ENCODE measurements at places on chromosomes 1 and 21.

DNA sequence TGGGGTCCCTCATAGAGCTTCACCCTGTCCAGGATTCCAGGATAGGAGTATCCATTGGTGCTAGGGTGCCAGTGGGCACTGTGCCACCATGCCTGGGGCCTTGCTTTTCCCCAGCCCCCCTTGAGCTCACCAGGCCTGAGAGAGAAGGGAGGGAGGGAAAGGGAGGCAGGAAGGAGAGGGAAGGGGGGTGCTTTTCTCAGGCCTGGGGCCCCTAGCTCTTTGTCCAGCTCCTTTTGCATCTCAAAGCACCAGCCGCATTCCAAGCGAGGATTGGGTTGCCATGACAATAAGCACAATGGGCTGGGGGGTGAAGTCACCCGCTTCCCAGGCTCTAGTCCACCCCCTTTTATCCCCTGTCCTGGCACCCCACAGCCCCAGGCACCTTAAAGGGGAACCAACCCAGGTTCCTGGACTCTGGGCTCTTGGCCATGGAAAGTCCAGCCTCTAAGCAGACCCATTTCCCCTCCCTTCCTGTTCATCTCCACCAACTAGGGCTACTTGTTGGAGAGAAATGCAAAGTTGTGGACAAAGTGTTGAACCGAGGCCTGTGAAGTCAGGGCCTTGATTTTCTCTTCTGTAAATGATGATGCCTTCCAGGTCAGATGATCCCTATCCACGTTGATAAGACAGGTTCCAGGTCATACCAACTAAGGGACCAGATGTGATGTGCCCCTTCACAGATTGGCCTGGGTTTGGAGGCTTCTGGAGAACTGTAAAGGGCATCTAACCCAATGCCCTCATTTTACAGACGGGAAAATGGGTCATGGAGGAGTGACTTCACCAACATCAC lies 11.4 kb downstream of the THBS3 start:
- no peak for DNase-seq

- no peak for DNase-seq
These were observed 72.2 kb downstream of the CACHD1 start for GRCh38 chr1:64542118-64542517.

DNA sequence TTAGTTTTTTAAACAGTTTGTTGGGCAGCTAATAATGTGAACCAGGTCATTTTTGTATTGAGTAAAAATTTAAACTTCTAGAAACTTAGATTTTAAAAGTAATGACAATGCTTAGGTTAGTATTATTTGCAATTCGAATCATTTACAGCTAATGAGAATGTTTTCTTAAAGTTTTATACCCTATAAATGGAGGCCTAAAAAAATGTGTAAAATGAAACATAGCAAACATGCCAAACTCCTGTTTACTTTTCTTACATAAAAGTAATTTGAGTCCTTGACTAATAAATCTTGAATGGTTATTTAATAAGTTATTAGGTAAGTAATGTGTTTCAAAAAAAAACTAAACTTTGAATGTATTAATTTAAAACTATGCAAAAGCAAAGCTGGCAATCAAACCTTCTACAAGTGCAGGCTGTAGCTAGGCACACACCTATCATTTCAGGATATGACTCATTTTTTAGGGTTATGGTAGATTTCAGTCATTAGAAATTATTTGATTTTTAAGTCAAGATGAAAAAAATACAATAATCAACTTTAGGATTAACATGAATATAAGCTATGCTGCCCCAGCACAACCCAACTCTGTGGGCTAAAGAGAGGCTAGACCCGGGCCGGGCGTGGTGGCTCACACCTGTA lies 41.5 kb downstream of the CLSTN1 start:
- DNase-seq, result no peak

DNA sequence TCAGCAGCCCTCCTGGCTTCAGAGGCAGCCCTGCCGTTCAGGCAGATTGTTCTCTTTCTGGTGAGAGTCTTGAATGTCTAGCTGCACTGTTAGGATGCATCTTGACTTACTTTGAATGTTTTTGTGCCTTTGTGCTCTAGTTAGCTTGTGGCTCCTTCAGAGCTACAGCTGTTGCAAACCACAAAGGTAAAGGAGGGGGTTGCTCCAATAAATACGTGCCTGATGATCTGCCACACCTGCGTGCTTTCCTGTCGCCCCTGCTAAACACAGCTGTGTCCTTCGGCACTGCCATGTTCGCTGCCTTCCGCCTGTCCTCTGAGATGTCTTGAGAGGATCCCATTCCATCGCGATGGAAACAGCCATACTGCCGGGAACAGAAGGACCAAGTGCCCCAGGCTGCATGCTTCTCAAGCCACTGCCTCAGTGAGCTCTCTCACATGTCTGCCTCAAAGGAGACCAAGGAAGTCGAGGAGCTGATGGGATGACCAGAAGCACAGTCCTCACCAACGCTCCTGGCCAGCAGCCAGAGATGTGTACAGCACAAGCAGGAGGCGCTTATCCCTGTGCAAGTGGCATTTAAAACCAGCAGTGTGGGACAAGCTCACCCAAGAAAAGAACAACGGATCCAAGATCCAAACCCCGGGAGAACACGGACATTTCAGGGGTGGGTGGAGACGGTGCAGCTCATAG lies 12.0 kb upstream of the SMIM12 start:
- DNase-seq, result no peak

DNA sequence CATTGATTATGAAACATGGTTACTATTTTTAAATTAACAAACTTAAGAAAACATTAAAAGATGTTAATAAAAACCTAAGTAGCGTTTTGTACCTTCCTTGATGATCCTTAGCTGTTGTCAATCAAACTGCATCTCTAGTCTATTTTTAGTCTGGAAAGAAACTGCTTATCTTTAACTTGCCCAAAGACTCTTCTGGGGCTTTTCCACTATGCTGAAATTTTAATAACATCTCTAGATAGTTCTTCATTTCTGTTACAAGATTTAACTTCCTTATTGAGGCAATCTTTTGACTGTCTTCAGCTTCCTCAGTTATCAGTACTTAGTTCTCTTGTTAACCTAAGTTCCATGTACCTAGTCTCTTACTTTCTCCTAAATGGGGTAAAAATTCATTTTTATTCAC lies 135.9 kb upstream of the HMCN1 start:
- DNase-seq, result no peak

DNA sequence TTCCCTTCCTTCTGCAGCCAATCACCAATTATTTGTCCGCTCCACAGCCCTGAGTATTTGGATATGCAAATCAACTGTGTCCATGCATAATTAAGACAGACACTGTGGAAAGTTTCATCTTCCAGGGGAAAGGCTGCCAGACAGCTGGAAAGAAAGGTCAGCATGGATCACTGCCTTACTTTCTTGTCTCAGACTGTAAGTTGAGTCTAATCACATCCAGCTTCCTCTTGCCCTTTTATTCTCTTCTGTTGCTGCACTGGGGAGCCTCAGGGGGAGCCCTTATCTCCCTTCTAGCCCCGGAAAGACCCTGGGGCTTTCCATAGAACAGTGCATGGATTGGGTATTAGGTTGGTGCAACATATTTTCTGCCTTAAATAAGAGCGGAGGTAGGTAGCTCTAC lies 182.9 kb downstream of the OMA1 start:
- no peak for DNase-seq

DNA sequence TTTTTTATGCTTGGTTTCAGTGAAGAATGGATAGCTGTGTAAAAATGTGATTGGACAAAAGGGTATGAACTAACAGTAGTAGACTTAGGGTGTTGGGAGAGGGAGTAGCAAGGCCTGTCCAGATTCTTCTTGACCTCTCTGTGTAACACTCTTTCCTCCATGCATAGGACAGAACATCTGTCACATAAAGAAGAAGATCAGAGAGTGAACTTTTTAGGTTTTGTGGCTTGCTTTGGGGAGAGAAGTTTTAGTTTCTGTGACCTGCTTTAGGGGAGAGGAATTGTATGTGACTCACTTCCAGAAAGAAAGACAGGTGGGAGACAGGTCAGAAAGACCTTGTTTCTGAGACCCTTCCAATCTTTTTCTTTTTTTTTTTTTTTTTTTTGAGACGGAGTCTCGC lies 27.3 kb upstream of the LRRC52 start:
- DNase-seq, result no peak

DNA sequence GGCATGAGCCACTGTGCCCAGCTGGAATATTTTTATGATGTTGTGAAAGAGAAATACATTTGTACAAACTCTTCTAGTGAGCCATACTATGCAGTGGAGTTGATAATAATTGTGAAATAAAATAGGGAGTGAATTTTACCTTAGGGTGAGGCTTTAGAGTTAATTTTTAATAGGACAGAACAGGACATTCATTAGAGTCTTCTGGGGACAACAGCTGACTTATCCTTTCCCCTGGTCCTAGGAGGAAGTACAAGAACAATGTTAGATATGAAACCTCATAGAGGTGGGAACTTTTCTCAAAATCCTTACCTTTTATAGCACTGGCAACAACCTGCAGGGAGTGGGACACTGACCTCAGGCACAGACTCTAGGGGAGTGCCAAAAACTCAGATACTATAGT lies 21.9 kb downstream of the HAO2 start:
- DNase-seq, result no peak

DNA sequence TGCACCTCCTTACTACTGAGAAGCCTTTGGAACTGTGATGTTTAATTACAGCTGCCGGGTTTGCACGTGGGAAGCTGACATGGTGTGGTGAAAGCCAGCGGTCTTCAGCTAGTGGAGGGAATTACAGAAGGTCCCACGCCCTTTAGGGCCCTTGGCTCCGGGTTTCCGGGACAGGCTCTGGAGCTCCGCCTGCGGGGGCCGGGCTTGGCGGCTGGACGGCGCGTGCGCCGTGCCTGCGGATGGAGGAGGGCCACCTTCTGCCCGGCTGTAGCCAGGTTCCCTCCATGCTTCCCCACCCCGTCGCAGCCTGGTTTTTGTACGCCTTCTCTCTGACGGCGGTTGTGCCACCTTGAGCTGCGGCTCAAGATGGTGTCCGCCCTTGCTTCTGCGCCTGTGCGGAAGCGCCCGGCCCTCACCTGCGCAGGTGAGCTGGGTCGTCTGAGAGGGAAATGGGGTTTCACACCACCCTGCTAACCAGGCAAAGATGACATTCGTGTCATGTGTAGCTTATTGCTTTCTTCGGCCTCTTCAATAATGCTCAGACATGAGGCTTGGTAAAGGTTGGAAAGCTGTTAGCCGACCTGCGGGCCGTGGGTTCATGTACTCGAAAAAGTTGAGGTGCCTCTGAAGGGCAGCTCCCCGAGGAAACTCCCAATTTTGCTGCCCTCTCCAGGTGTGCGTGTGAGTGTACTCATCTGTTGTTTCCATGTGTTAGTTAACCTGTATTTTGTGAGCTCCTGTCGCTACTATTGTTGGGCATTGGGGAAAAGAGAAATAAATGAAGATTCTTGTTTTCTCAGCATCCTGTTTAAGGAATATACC lies 36.6 kb upstream of the OPRD1 start:
- no peak for DNase-seq

GRCh38 chr1:25616987-25617624 lies 515 bp downstream of the MAN1C1 start:
- DNase-seq, result no peak

DNA sequence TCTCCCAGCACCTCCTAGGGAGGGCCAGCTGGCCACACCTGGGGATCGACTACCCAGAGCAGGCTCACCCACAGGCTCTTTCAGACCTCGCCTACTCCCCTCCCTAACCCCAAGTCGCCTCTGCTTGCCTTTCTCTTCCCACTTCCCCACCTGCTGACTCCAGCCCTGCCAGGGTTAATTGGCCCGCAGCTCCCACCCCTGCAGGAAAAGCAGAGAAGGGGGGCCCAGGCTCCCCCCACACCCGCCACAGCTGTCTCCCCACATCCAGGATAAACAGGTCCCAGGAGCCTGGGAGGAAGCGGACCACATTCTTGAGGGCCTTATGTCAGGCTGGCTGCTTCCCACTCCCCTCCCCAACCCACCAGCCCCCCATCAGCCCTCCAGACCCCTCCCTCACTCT lies 45.0 kb downstream of the TAS1R2 start:
- no peak for DNase-seq

DNA sequence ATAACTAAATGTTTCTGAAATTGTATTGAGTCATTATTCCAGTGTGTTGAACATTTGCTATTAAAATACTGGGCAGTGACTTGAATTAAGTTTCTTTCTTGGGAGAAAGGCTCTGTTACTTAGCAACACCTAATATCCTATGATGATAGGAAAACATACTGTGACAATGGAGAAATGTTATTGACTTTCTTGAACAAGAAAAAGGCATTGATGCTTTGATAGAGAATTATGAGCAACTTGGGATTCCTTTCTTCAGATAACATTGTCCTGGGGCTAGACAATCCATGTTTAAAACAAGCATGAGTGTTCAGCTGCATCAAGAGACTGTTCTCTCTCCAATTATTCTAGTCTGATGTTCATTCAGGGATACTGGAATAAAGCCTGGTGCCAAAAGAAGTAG lies 215.9 kb upstream of the L1TD1 start:
- no peak for DNase-seq

DNA sequence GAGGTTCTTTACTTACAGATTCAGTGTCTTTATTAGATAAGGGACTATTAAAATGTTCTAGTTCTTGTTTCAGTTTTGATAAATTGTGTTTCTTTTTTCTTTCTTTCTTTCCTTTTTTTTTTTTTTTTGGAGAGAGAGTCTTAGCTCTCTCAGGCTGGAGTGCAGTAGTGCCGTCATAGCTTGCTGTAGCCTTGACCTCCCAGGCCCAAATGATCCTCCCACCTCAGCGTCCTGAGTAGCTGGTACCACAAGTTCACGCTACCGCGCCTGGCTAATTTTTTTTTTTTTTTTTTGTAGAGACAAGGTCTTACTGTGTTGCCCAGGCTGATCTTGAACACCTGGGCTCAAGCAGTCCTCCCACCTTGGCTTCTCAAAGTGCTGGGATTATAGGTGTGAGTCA lies 76.6 kb downstream of the TMEM200B start:
- DNase-seq, result no peak

DNA sequence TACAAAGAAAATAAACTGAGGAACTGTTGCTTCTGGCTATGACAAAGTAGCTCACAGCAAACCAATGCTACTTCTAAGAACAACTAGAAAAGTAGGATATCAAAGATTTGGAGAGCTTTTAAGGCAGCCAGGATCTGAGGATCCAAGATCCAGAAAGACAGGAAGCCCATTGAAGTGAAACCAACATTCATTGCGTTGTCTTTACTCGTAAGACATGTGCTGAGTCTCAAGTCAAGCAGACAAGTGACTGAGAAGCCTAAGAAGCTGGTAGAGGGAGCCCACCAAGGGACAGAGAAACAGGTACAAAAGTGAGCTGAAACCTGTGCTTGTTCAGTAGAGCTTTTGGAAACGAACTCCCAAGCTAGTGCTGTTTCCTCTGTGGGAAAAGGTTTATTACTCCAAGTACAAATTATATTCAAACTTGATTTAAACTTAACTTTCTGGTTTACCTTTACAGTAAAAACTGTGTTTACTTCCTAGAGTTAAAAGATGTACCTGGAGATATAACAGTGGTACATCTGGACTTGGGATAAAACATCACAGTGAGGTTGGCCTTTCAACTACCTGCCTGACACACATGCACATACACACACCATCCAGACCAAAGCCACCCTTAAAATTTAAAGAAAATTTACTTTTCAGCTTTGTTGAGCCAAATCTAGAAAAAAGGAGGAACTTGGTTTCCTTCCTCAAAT lies 41.2 kb downstream of the NME7 start:
- no peak for DNase-seq

GRCh38 chr1:40450495-40451237 lies 390 bp downstream of the ZFP69B start:
- DNase-seq, result no peak

GRCh38 chr1:228007049-228007800 lies 427 bp downstream of the WNT3A start:
- DNase-seq, result no peak

All from SIG-M5 (cell line).